ENCODE measurements at places on chromosomes 4 and X. TPM values are rescaled to one million over a fixed set of nuclear protein-coding genes. Genes with fewer than 3 reads are reported as not detected.

SULT1B1 gene
- 0.18 TPM for total RNA-seq

PPEF2 gene
- total RNA-seq, result not detected

HS3ST1 gene
- total RNA-seq, result not detected

XPNPEP2 gene
- not detected for total RNA-seq

ATP1B4 gene
- not detected for total RNA-seq

WDR44 gene
- 18.9 TPM for total RNA-seq

PABPC5 gene
- 0.90 TPM for total RNA-seq

TMEM150C gene
- total RNA-seq, result 0.36 TPM

PWWP3B gene
- not detected for total RNA-seq

RS1 gene
- not detected for total RNA-seq

NPY1R gene
- total RNA-seq, result under 0.01 TPM

- DNase-seq, result peak; percentile 41
Measured at GRCh38 chr4:121789455-121789854, 11.7 kb upstream of the EXOSC9 start.

- no peak for DNase-seq
Measured at GRCh38 chr4:189660722-189661360, 279.8 kb upstream of the FRG1 start.

DNA sequence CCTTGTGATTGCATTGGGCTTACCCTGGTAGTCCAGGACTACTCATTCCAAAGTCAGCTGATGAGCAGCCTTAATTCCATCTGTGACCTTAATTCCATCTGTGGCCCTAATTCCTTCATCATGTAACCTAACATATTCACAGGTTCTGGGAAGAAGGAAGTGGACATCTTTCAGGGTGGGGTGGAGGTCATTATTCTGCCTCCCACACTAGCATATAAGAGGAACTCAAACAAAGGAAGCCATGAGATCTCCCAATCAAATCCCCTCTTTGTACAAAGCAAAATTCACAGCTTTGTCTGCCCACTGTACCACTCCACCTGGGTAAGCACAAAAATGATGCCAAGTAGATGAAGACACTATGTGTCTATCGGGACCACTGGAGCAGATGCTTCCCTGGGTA, 87.3 kb downstream of the SLC2A9 start:
- DNase-seq, result no peak

- no peak for DNase-seq
Measured at GRCh38 chr4:120673696-120674095, 248.8 kb downstream of the PRDM5 start.

- DNase-seq, result peak; percentile 31
Measured at GRCh38 chr4:37983951-37984350, 23.8 kb downstream of the PTTG2 start.

GRCh38 chr4:180031330-180031729, 2211.9 kb upstream of the TENM3 start:
- no peak for DNase-seq

- DNase-seq, result no peak
Measured at GRCh38 chrX:49809891-49810632, 19.0 kb upstream of the PAGE4 start.

- DNase-seq, result no peak
Measured at GRCh38 chr4:152269448-152270191, 266.3 kb downstream of the FBXW7 start.

GRCh38 chrX:42691196-42691595, 86.8 kb downstream of the PPP1R2C start:
- no peak for DNase-seq

DNA sequence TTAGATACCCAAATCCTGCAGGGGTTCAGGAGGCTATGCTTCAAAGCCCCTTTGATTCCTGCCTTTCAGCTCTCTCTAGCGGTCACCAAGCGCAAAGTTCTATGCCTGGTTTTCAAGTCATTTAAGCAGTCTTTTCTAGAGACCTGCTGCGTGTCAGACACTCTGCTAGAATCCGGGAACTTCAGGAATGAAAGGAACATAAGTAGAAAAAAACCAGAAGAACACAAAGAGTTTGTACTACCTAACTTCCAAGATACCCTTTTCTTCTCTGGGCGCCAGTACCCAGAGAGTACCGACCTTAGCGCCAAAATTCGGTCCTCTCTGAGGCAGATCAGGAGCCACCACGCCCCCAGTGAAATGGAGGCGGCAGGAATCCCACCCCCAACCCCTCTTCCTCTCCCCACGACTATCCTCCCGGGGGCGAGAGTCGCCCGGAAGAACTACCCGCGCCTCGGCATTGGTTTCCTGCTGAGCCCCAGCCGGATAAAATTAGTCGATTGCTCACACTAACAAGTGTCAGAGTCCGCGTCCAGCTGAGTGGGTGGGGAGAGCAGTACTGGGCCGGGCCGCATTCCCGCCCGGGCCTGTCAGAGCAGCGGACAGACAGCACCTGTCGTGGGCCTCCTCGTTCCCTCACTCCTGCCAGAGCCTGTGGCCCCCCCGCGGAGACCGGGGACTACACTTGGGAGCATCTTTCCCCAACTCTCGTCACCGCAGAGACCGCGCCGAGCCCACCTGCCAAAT, 78.8 kb downstream of the RLIM start:
- peak; percentile 71 for DNase-seq

DNA sequence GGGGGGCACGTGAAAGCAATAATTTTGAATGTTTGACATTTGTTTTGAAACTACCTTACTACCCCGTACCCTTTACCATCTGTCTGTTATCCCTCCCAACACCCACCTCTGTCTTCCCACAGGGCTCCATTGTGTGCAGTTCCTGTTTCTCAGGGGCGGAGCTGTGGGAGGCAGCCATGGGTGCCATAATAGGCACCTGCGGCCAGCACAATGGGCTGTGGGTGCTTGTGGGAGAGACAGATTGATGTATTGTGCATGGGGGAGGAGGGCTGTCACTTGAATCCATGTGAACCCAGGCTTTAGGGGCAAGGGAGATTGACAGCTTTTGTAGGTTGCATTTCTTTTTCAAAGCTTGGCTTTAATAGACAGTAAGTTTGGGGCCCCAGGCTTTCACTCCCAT, 122.6 kb upstream of the CXorf66 start:
- no peak for DNase-seq

DNA sequence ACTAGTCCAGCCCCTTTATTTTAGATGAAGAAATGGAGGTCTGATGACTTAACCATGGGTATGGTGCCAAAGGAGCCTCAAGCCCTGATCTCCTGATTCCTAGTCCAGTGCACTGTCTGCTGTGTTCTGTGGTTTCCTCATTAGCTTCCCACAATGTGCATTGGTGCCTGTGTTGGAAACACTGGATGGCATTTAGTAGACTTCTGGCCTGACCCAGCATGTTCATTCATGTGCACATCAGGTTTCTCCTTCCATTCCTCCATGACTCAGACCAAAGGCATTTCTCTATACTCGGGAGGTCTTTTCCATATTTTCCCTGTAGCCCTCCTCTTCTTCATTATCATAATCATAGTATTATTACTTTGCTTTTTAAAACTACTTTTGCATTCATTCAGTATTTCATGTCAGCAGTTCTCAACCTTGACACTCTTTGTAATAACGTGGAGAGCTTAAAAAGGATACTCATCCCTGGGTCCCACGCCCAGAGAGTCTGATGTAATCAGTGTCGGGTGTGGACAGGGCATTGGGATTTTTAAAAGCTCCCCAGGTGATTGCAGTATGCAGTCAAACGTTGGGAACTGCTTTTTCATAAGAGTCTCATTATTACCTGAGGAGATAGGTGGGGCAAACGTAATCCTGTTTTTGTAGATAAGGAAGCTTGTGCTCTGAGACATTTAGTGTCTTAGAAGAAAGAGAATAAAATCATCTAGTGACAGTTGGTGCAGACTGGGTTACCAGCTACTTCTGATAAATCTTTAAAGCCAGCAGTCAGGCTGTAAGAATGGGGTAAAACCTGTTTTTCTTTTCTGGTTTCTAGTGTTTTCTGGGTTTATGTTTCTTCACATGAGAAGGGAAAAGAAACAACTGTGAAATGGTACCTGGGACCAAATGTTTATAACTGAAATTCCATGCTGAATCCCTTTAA, 40.9 kb upstream of the XK start:
- no peak for DNase-seq

DNA sequence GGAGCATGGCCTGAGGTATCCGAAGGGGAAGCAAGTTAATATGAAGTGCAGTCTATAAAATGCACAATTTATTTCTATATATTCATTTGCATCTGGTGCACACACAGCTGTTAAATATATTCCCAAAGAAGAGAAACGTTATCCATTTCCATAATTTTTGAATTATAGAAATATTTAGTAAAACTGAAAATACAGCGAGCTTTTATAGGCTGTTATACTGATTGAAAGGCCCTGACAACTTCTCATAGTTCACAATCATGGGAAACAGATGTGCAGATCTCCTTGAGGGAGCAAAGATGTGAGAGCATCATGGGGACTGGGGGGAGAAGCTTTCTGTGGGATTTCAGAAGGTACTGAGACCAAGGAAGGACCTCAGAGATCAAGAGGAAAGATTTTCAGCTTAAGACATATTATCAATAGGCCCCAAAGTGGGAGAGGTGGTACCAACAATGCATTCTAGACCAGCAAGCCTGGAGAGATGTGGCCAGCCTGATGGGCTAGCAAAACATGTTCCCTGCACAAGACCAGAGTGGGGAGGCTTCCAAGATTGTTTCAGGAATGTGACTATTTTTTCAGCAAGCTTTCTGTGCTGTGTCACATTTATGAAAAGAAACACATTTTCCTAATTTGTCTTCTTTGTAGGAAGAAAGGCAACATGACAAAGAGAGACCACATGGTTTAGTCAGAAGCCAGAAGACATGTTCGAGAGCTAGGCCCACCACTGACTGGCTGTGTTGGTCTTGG, 256.0 kb upstream of the SFRP2 start:
- DNase-seq, result no peak

- no peak for DNase-seq
Measured at GRCh38 chr4:143451186-143451585, 62.3 kb upstream of the SMARCA5 start.

DNA sequence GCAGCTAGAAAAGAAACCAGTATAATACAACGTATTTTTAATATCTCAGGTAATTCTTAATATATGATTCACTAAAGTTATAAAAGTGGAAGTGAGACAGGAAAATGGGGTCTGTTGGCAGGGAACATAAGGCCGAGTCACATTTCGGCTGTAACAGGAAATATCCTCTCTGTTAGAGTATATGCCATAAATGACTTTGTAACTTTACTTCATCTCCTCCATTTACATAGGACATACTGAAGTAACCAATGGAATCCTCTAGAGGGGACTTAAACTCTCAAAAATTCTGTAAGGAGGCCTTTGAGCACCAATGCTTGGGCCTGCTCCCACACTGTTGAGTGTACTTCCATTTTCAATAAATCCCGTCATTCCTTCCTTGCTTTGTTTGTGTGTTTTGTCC, 71.3 kb downstream of the ANKRD17 start:
- DNase-seq, result peak; percentile 53

GRCh38 chr4:4554234-4554633, 12.4 kb upstream of the STX18 start:
- DNase-seq, result peak; percentile 18

- no peak for DNase-seq
Measured at GRCh38 chrX:133789829-133790228, 195.6 kb downstream of the GPC3 start.
